IMR-90 (cell line): ENCODE measurements at places on chromosomes 13 and 19.

DNA sequence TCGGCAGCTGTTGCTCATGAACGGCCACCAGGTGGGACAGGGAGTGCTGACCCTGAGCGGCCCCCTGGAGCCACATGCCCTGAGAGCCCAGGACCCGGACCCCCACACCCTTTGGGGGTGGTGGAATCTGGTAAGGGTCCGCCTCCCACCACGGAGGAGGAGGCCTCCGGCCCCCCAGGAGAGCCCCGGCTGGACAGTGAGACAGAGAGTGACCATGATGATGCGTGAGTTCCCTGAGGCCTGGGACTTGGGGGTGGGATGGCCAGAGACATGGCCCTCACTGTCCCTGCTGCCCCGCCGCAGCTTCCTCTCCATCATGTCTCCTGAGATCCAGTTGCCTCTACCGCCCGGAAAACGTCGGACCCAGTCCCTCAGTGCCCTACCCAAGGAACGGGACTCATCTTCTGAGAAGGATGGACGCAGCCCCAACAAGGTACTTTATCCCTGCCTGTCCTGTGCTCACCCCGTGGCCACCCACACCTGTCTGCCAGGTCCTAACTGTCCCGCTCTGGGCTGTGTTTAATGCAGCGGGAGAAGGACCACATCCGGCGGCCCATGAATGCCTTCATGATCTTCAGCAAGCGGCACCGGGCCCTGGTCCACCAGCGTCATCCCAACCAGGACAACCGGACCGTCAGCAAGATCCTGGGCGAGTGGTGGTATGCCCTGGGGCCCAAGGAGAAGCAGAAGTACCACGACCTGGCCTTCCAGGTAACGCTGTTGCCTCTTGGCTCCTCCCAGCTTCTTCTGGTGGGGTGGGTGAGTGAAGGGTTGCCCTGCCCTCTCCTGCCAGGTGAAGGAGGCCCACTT is 14.7 kb upstream of the PRR19 start:
- DNase-seq = no peak

- no peak for DNase-seq
Measured at GRCh38 chr13:47027780-47028437, 131.1 kb upstream of the HTR2A start.

DNA sequence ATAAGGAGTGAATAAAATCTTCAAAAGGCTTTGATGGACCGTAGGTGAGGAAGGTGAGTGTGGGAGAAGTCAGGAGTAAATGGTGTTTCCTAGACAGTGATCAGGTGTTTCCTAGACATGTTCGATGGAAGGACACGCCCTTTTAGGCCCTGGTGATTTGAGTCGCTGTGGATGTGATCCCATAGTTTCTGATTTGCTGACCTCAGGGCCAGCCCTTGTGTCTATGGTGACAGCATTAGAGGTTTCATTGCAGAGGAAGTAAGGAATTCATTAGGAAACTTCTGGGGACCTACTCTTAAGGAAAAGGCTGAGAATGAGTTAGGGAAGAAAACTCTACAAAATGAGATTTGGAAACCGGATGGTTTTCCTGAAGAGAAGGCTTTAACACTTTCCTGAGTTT is 31.5 kb upstream of the RNF113B start:
- no peak for DNase-seq

- DNase-seq = no peak
Measured at GRCh38 chr13:73187106-73187505, 128.3 kb downstream of the KLF5 start.

- DNase-seq = no peak
Measured at GRCh38 chr13:45207319-45207718, 6.5 kb upstream of the KCTD4 start.

GRCh38 chr19:14059093-14059480 is 2.8 kb downstream of the PALM3 start:
- no peak for DNase-seq

- DNase-seq = no peak
Measured at GRCh38 chr13:45141369-45141768, 21.1 kb downstream of the GTF2F2 start.

DNA sequence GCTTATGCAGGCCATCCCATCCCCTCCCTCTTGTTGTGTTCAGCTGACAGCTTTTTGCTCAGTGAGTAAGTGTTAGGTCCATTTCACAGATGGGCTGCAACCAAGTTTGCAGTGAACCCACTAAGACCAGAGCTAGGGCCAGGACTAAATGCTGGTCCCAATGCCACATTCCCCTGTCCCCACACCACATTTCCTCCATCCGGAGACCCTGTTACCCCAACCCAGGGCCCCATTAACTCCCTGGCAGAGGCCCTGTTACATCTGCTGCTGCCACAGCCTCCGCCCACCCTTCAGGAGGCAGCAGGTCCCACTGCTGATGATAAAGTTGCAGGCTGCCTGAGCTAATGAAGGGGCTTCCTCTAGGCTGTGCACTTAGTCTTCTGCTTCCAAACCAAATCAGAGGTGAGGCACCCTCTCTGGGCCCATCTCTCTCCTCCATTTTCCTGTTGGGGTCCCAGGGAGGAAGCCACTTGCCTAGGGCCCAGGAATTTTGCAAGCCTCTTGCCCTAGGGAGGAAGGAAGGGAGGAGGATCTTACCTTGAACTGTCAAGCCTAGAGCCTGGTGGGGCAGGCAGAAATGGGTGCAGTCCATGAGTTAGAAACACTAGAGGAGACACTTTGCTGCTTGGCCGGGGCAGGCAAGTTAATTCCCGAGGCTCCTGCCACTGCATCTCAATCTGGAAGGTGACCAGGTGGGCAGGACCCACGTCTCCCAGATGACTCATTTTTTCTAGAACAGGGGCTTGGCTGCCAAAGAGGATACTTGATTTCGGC is 3.4 kb upstream of the USF2 start:
- no peak for DNase-seq

DNA sequence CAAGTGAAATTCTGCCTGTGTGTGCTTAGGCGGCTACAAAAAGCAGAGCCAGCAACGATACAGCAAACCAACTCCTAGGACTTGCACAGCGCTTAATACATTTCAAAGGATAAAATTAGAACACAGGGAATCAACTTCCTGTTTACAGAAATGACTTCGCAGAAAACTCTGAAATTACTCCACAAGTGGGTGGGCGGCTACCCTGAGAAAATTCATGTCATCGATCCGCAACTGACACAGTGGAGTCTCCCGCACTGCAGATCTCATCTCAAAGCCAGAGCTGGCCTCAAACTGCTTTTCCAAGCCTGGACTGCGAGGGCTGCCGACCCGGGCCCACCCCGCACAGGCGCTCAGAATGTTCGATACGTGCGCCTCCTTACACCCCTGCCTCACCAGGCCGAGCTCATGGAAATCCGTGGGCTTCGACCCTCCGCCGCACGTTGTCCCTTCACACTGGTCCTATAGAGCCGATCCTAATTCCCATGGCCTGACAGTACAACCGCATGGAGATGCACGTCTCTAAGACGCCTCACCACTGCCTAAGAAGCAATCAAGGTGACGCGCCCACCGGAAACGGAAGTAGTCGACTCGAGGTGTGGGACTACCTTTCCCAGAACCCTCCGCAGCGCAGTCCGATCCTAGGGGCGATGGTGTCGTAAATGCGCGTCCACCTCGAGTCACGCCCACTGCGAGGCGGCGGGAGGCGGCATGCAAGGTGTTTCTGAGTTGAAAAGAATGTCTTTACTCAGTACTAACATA is at the start of gene ZNF229:
Gene ZNF229 (minus strand): TSS at position 557 of the 759 bp plus-strand sequence. CDS start 5,625 bp downstream, outside the sequence.
- peak; percentile 94 for DNase-seq

GRCh38 chr19:13164343-13165161 is 14.3 kb downstream of the IER2 start:
- peak; percentile 61 for DNase-seq

DNA sequence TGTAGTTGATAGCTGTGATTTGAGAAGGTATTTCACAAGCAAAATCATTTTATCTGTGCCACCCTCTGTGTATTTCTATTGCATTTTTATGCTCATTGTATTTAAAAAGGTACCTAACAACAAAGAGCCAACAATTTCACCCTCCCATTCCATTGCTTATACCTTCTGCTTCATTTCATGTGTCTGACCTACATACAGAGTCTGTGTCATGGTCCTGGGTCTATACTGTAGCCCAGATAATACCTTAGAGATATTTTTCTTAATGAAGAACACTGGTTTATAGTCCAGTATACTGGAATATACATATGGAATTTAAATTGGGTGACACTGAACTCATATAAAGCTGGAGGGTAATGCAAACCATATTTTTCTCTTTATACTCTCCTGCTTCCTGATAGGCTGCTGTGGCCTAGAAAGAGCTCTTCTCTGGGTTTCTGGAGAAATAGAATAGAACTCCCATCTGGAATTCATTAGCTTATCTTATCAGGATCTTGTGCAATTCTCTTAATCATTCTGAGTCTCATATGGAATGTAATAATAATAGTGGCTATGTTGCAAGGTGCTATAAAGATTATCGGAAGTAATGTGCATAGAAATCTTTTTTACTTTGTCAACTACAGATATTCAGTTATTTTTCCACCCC is 31.8 kb upstream of the SPART start:
- DNase-seq = peak; percentile 38

- no peak for DNase-seq
Measured at GRCh38 chr19:10744801-10745293, 27.0 kb downstream of the DNM2 start.

GRCh38 chr13:61276401-61276800 is 139.2 kb downstream of the PCDH20 start:
- DNase-seq = no peak

GRCh38 chr13:113365583-113365970 is 1.6 kb upstream of the GRTP1 start:
- no peak for DNase-seq

DNA sequence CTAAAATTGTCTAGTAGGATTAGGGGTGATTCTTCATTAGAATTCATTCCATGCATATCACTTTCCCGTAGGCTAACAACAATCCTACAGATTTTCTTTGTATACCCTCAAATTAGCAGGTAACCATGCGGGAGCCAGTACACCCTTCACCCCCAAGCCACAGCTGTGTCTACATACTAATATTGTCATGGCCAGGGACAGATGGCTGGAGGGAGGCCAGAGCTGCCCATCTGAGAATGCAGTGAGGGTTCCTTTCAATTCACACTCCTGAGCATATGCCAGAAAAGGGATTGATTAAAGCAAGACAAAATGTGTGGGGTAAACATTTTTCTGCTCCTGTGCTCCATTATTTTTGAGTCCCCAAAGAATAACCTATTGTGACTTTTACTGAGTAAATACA is 68.9 kb downstream of the FREM2 start:
- DNase-seq = no peak

DNA sequence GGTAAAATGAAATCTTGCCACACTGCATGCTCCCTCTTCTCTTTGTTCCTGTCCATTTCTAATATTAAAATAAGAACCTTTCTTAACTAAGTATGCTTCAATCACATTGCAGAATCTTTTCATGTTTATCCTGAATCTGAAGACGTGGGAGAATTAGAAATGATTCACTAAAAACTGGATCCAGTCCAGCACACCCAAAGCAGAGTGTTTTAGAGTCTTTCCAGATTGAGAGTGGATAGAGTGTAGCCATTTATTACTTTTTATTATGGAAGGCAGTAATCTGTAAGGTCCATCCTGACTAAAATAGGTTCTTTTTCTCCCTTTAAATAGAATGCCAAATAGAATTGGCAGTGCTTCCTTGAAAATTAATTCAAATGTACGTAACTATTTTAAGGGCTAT is 453.5 kb downstream of the TDRD3 start:
- no peak for DNase-seq

DNA sequence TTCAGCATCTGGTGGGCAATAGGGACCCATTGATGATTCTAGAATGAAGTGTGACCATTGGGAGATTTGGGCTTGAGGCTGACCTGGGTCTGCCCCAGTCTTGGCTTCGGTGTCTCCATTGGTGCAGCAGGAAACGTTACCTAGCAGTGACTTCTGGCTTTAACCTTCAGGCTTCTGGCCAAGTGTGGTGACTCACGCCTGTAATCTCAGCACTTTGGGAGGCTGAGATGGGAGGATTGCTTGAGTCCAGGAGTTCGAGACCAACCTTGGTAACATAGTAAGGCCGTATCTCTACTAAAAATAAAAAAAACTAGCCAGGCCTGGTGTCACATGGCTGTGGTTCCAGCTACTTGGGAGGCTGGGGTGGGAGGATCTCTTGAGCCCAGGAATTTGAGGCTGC is 7.2 kb downstream of the FCHO1 start:
- DNase-seq = no peak

DNA sequence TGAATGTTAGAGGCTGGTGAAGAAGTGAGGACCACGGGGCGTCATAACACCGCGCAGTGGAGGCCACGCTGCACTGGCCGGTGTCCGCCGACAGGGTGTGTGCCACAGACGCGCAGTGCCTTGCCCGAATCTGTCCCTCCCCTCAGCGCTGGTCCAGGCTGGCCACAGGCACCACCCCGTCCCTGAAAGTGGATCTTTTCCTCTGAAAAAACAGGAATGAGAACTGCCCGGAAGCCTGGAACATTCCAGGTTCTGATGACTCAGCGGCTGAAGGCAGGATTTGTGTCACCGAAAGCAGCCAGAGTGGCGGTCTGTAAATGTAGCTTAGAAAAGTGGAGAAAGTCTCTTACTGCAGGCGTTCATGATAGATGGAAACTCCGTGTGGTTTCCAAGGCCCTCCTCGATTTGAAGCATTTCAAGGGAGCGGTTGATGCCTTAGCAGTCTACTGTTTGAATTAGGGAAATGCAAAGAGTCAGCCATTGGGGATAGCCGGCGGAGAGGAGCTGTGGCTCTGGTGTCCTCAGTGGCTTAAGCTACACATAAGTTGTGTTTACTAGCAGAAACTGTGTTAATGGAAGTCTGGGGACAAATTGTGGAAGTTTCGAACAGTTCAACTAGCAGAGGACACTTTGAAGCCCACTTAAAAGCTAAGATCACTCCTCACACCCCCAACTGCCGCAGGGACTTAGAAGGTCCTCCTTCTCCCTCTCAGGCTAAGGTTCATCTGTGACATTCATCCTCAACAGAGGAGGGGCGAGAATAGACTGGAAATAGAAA is 70.8 kb downstream of the NUFIP1 start:
- peak; percentile 97 for DNase-seq

GRCh38 chr13:111901267-111901915 is 165.6 kb upstream of the SOX1 start:
- DNase-seq = no peak

GRCh38 chr13:113991191-113991669 is 17.4 kb upstream of the C13orf46 start:
- no peak for DNase-seq

GRCh38 chr19:55090564-55090963 is 14.9 kb downstream of the EPS8L1 start:
- DNase-seq = no peak

- DNase-seq = no peak
Measured at GRCh38 chr19:409516-410242, 732 bp upstream of the C2CD4C start.

DNA sequence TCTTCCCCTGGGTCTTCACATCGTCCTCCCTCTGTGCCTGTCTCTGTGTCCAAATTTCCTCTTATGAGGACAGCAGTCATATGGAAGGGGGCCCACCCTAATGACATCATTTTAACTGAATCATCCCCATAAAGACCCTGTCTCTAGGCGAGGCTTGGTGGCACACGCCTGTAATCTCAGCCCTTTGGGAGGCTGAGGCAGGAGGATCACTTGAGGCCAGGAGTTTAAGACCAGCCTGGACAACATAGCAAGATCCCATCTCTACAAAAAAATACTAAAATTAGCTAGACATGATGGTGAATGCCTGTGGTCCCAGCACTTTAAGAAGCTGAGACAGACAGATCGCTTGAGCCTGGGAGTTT is 4.8 kb downstream of the MYO9B start:
- no peak for DNase-seq
